Thyroid gland (tissue), 4 donors: ENCODE measurements at places on chromosomes 7 and 10. TPM values are rescaled to one million over a fixed set of nuclear protein-coding genes. Genes with fewer than 3 reads are reported as not detected.

- DNase-seq: no peak
Observed at GRCh38 chr7:72077786-72078185, 334.4 kb downstream of the CALN1 start.

The TMEM213 gene
- total RNA-seq: not detected

DNA sequence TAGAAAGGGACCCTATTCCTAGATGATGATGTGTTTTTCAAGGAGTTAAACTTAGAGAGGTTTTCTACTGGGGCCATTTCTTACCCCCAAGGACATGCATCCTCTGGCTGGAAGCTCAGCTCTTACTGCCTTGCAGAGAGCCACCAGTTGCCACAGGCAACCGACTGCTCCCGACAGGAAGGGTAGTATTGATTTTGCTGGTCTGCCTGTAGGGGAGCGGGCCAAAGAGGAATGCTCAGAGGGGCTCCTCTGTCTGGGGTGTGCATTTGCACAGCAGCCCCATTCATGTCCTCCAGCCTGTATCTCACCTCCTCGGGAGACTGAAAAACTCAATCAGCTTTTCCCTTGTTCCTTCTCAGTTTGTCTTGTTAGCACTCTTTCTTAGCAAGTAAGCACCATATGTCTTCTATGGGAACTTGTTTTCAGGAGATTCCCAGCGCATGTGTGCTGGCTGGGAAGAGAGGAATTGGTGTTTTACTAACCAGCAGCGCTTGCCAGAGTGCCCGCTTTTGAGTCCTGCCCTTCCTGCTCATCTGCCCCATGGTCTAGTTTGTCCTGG, 739.0 kb upstream of the GALNT17 start:
- DNase-seq: no peak

- DNase-seq: no peak
Observed at GRCh38 chr7:139855498-139856270, 26.6 kb downstream of the TBXAS1 start.

- no peak for DNase-seq
Observed at GRCh38 chr10:132300582-132300981, 7.2 kb downstream of the STK32C start.

- DNase-seq: no peak
Observed at GRCh38 chr7:42071372-42072261, 165.4 kb downstream of the GLI3 start.

The ABCB1 gene
- total RNA-seq: 3.4 TPM

GRCh38 chr7:117683430-117684175, 189.6 kb downstream of the CTTNBP2 start:
- DNase-seq: no peak

DNA sequence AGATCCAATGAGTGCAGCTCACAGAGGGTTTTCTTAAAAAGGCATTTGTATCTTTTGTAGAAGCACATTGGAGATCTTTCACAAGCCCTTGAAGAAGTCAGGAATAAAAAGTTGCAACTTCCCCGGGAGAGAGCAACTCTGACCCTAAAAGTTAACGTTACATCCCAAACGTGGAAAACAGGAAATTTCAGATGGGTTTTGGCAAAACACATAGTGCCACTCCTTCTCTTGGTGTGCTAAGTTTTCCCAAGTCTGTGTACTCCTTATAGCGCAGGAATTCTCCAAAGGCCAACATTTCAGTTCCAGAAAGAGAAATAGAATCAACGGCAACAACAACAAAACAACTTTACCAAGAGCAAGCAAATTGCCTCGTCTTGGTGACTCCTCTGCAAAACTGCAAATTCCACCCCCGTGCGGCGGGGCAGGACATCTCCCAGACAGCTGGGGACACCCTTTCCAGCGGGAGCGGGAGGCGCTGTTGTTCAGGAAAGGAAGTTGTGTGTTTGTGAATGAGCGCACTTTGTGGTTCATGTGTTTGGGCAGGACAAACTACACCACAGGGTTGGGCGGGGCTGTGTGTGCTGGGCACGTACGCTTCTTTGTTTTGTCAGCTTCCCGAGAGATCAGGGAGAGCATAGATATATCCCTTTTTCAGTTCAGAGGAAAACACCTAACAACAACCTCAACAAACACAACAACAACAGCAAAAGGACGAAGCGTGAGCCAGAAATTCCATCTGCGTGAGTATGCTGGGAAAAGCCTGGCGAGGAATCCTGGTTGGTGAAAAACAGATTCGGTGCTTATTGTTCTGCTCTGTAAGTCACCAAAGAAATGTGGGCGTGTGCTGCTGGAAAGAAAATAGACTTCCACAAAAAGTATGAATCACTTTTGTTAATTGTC, 294.7 kb upstream of the PITRM1 start:
- peak; percentile 49 for DNase-seq

- DNase-seq: no peak
Observed at GRCh38 chr10:86003201-86003621, 363.4 kb downstream of the GRID1 start.

- no peak for DNase-seq
Observed at GRCh38 chr7:149475121-149476045, 14.5 kb upstream of the ZNF777 start.

The MYH16 gene
- total RNA-seq: not detected

The DLX6 gene
- total RNA-seq: not detected

DNA sequence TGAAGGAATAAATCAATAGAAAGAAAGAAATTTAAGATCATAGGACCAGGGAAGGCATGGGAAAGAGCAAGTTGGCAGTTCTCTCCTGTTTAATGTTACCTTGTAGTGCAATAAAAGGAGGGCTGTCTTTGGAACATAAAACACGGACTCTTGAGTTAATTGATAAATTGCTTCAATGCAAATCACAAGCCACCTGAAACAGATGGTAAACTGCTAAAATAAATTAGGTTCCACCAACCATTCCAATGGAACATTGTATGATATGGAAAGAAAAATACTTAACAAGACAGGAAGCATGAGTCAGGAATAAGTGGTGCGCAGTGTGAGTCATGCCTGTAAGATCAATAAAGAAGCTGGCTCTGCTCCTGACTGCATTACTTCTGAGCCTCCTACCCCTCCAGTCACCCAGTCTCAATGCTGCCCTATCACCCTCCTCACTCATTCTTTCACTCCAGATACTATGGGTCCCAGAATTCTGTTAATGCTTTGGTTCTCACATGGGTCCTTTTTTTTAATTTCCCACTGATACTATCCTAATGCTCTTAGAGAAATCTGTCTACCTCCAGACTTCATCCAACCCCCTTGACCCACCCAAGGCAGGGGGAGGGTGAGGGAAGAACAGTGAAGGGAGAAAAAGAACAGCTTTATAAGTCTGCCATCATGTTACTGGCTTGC, 78.9 kb downstream of the LRRC17 start:
- DNase-seq: no peak

DNA sequence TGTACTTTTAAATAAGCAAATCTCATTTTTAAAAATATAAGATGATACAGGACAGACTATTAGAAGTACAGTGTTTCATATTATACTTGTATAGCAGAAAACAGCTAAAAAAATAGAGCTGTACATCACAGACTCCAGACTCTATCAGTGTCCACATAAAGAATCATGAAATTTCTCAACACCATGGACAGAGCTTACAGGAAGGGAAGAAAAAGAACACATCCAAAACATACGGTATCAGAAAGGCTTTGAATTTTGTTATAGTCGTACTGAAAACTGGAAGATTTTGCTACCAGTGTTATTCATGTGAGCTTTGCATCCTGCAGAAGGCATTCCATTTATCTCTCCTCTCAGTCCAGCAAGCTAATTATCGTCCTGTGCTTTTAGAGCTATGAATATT, 183.2 kb upstream of the PTPRZ1 start:
- DNase-seq: no peak

The POM121 gene
- total RNA-seq: 28.6 TPM

DNA sequence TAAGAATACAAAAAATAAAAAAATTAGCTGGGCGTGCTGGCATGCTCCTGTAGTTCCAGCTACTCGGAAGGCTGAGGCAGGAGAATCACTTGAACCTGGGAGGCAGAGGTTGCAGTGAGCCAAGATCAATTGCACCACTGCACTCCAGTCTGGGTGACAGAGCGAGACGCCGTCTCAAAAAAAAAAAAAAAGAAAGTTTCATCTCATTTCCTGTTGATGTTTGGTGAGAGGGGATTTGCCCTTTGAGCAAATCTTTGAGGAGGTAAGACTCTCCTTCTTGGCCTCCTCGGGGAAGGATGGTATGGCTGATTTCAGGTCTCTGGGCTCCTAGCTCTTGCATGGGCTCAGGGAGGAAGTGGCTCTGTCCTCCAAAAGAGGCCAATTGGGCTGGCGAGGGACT, 3.6 kb upstream of the GRID2IP start:
- no peak for DNase-seq

DNA sequence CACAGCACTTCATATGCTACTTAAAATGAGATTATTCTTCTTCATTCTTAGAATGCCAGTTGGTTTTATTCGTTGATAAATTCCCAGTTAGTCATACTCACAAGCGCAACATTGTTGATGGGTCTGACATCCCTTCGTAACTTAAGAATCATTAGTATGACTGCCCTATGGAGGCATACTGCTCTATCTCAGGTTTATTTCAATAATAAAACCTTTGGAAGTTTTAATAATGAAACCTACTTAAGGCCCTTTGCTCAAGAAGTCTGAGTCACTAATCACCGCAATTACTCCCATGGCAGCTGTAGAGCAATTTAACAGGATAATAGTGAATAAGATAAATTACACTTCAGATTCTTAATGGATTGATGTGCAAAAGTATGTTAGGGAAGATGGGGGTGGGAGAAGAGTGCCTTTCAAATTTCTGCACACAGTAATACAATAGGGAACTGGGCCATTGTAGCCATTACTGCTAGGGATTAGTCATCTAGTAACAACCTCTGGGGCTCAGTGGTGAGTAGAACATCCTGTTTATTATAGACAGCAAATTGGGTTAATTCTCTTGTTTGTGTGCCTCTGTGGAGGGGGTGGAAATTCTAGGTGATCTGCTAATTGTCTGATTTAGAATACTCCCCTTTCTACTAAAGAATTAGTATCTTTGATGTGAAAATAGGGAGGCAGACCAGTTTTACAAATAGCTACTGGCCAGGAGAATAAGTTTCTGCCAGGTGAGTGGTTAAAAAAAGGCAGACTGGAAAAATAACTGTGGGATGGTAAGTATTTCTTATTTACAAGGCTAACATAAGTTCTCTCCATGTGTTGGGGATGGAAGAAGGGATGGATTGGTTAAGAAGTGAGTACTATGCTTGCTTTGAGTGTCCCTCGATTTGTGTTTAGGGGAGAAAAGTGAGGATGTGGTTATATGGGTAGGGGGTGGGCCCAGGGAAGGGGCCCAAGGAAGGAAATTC, 74.5 kb upstream of the VKORC1L1 start:
- no peak for DNase-seq

The SLC26A5 gene
- 3.8 TPM for total RNA-seq

DNA sequence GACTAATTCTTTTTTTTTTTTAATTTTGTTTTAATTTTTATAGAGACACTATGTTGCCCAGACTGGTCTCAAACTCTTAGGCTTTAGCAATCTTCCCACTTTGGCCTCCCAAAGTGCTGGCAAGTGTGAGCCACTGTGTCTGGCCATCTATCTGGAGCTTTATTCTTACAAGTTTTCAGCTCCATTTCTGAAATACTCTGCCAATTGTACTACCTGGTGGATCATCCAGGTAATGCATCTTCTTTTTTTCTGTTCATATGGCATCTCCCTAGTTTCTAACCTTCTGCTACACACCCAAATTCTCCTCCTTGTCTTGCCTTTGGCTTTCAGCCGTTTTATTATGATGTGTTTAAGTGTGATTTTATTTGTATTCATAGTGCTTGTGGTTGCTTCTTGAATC, 40.2 kb downstream of the ZNF365 start:
- DNase-seq: no peak

The UCMA gene
- not detected for total RNA-seq

DNA sequence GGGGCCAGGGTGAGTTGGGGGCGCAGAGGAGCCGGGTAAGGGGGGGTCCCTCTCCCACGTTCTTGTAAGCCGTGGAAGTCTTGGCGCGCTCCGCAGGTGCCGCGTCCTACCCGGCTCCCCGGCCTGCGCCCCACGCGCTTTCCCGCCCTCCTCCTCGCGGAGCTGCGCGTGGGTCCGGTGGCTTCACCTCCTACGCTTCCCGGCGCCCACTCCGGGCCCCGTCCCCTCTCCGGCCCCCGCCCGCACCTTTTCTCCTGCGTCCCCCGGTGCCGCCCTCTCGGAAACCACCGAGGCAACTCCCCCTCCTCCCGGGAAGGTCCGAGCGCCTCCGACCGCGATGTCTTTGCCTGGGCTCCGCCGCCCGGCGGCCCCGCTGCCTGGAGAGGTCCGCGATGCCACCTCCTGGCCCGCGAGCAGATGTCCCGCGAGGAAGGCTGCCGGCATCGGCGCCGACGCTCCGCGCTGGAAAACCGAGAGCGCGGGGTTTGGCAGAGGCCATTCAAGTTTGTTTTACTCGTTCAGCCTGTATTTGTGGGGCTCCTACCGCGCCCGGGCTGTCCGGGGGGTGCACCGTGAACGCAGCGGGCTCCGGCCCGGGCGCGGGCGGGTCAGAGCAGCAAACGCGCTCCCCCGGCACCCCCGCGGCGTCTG, 2.4 kb upstream of the NKX6-2 start:
- DNase-seq: peak; percentile 29

GRCh38 chr7:83096065-83096580, 66.6 kb downstream of the PCLO start:
- no peak for DNase-seq

- no peak for DNase-seq
Observed at GRCh38 chr7:130154501-130155317, 50.5 kb downstream of the TMEM209 start.

- DNase-seq: no peak
Observed at GRCh38 chr7:81491573-81491972, 278.3 kb downstream of the HGF start.

The NUTM2A gene
- total RNA-seq: 4.2 TPM

DNA sequence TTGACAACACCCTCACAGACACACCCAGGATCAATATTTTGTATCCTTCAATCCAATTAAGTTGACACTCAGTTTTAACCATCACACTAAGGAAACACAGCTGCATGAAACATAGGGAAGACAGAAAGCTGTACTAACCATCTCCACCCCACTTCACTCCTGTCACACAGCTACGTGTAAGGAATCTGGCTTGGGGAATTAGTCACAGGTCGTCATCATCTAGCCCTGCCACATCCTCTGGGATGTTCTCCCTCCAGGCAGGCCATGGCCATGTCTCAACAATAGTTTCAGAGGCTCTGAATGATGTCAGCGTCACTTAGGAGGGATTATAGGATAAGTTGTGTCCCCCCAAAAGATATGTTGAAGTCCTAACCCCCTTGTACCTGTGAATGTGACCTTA, 10.8 kb upstream of the SEMA3C start:
- DNase-seq: no peak

The CALCR gene
- total RNA-seq: not detected

The JCAD gene
- 28.6 TPM for total RNA-seq
